A172 (cell line): ENCODE measurements at places on chromosomes 16 and 17. TPM values are rescaled to one million over a fixed set of nuclear protein-coding genes. Genes with fewer than 3 reads are reported as not detected.
A peak's percentile ranks its signal among the peaks of the same experiment; 100 is the strongest.

DNA sequence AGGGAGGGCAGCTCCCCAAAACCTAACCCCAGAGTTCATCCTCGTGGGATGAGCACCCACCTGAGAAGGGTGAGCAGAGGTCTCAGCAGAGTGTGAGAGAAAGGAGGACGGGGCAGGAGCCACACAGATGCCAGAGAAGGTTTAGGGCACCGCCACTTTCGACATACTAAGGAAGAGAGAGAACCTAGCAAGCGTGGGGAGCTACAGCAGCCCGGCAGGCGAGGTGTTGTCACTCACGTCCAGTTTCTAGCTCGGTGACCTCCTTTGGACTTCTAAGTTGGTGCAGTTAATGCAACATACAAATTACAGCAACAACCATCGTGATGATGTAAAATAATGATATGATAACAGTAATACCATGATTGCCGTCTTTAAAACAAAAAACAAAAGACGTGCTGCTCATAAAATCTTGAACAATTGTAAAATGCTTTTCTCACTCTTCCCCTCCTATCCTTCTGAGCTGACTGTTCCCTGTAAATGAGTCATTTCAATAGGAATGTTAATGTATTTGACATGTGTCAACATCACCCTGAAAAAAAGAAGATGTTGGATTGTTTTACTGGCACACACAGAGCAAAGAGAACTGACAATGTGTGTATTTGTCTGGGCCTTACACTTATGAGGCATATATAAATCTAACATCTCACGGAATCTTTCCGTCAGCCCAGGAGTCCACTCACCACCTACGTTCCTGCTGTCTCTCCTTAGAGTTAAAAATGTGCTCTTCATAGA, 158.2 kb upstream of the MAF start:
- DNase-seq = no peak

DNA sequence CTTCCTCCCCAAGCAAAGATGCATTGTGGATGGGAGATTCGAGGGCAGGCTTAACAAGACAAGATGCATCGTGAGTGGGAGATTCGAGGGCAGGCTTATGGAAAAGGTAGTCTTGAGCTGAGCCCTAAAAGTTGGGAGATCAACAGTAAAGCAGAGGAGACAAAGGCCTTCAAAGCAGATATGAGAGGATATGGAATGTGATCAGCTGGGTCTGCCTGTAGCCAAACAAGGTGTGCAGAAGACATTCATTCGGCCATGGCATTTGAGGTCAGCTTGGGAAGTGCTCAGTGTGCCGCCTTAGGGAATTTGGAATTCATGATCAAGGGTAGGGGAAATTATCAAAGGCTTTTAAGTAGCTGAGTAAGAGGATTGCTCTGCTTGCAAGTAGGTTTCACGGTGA, 39.5 kb downstream of the DNAH9 start:
- no peak for DNase-seq

DNA sequence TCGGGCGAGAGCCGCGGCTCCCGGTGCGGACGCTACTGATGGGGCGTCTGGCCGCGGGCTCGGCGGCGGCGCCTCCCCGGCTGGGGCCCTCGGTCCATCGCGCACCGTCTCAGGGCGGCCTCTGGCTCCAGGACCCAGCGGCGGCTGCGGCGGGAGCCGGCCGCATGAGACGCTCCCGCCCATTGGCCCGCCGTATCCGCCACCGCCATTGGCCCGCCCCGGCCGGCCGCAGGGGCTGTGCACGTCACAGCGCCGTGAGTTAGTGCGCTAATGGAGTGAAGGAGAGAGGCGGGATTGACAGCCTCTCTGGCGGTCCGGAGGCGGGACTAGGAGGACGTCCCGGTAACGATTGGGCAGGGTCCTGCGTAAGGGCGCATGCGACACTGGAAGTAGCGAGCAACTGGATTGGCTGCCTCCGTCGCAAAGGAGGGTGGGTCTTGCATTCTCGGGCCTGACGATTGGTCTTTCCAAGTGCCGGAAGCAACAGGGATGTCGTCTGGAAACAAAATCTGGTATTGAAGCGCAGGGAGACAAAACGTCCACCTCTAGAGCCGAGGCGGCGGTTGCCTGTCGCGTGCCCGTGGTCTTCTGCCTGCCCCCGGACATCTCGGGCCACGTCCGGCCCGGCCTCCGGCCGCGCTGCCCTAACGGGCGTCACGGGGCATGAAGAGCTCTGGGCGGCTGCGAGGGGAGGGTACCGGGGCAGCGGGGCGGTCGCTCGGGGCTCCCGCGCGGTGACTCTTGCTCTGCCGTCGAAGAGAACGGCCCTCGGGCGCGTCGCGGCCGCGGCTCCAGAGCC, at the start of gene ANKRD11:
TSS of gene ANKRD11 (minus strand) at position 123 of the 799 bp plus-strand sequence. CDS start 173,542 bp downstream, outside the sequence.
- DNase-seq = peak; percentile 100

Gene CA7
- not detected in 2 replicates for total RNA-seq

Gene LRRC59
- total RNA-seq = 259 and 262 TPM in 2 replicates
